ENCODE measurements at places on chromosomes 7 and 10. TPM values are rescaled to one million over a fixed set of nuclear protein-coding genes. Genes with fewer than 3 reads are reported as not detected.

GRCh38 chr7:134552105-134552504 lies 3.2 kb downstream of the AKR1B15 start:
- DNase-seq, result no peak

DNA sequence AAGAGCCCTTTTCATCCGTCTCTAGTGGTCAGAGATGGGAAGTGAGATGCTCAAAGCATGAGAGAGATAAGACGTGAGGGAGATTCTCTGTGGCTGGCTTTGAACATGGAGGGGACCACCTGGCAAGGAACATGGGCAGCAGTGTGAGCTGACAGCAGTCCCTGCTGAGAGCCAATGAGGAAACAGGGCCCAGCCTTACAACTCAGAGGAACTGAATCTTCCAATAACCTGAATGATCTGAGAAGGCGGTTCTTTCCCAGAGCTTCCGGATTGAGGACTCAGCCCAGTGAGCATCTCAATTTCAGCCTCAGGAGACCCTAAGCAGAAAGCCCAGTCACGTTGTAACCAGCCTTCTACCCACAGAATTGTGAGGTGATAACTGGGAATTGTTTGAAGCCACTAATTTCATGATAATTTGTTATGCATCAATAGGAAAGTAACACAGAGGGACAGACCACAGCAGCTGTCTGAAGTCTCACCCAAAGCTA lies 33.9 kb upstream of the IKZF1 start:
- no peak for DNase-seq

GRCh38 chr7:41693150-41693997 lies 9.5 kb downstream of the INHBA start:
- DNase-seq, result no peak

DNA sequence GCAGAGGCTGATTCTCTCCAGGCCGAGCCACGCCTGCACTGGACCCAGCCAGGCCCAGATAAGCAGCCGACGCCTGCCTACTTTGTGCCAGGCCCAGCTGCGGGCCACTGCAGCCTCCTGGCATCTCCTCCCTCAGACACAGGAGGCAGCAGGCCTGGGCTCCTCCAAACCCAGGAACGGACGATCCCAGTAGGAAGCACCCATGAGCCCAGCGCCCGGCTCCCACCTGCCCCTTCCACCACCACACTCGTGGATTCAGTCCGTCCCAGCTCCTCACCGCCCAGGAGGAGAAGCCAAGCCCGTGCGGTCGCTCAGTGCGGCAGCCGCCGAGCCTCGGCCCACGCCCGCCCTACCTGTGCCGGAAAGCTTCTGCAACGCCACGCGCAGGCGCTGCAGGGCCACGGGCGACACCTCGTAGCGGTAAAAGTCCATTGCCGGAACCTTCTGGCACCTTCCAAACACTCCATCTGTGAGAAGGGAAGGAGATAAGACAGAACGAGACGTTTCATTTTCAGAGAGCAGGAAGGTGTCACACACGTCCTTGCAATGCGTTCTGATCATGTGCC lies 271.1 kb downstream of the PTPRN2 start:
- DNase-seq, result no peak

Gene H2BK1
- polyA plus RNA-seq, result not detected

Gene GPR37
- polyA plus RNA-seq, result 6.2 TPM
